ENCODE measurements at places on chromosomes 5 and 9. TPM values are rescaled to one million over a fixed set of nuclear protein-coding genes. Genes with fewer than 3 reads are reported as not detected.

DNA sequence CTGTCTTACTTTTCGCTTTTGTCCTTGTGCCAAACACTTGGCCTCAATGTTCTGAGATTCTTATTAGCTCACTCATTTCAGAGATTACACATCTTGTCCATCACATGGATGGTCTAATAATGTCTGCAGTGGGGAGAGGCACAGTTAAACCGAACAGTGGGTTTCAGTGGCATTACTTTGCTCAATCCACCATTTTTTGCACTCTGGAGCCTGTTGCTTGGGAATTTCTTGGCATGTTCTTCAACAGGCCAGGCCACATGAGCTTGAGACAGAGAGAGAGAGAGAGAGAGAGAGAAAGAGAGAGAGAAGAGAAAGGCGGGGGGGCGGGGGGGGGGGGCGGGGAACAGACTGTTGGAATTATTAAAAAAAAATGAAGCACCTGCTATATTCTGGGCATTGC lies 1327.8 kb upstream of the WWC1 start:
- no peak for DNase-seq
- peaks cover 14% of the 10 kb centered on the region for H3K4me1 ChIP-seq
- H3K4me3 ChIP-seq: no peak overlapping the region
- no peaks in the 10 kb centered on the region for H3K27me3 ChIP-seq
- H3K27ac ChIP-seq: no peak overlapping the region

GRCh38 chr5:77129391-77129990 lies 42.4 kb upstream of the ZBED3 start:
- no peaks in the 10 kb centered on the region for H3K36me3 ChIP-seq
- H3K27me3 ChIP-seq: no peaks in the 10 kb centered on the region
- H3K4me1 ChIP-seq: no peaks in the 10 kb centered on the region
- DNase-seq: peak; percentile 41

- peaks cover 18% of the 10 kb centered on the region for H3K4me1 ChIP-seq
- H3K27me3 ChIP-seq: no peaks in the 10 kb centered on the region
- DNase-seq: peak; percentile 54
- H3K36me3 ChIP-seq: no peaks in the 10 kb centered on the region
- H3K4me3 ChIP-seq: no peak overlapping the region
- H3K27ac ChIP-seq: no peak overlapping the region
Measured at GRCh38 chr9:133532937-133533668, 1.4 kb upstream of the ADAMTSL2 start.

The IFNA21 gene
- total RNA-seq: not detected

The INSL6 gene
- total RNA-seq: not detected

Measured in lung (tissue), 17 donors.